Neural crest cell (in vitro differentiated cells): ENCODE measurements at places on chromosomes 3 and 15.

DNA sequence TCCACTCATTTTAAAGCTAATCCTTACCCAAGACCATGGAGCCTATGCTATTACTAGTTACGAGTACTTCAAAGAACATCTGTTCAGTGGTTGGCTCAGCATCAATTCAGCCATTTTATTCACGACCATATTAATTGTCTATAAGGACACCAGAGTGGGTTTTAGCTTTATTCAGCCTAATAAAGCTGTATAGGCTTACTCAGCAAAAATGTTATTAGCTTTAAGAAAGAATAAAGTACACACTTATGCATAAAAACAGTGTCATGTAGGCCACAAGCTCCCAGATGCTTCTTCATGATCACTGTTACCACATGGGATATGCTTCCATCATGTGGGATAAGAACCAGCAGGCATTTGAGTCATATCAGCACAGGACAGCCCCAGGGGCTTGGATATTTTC lies 87.4 kb upstream of the GPR149 start:
- DNase-seq = no peak

- no peak for DNase-seq
Measured at GRCh38 chr3:158671821-158672214, 630 bp downstream of the LXN start.

- no peak for DNase-seq
Measured at GRCh38 chr3:174891524-174892203, 32.5 kb downstream of the NAALADL2 start.

GRCh38 chr15:56679225-56679624 lies 54.1 kb downstream of the ZNF280D start:
- no peak for DNase-seq

DNA sequence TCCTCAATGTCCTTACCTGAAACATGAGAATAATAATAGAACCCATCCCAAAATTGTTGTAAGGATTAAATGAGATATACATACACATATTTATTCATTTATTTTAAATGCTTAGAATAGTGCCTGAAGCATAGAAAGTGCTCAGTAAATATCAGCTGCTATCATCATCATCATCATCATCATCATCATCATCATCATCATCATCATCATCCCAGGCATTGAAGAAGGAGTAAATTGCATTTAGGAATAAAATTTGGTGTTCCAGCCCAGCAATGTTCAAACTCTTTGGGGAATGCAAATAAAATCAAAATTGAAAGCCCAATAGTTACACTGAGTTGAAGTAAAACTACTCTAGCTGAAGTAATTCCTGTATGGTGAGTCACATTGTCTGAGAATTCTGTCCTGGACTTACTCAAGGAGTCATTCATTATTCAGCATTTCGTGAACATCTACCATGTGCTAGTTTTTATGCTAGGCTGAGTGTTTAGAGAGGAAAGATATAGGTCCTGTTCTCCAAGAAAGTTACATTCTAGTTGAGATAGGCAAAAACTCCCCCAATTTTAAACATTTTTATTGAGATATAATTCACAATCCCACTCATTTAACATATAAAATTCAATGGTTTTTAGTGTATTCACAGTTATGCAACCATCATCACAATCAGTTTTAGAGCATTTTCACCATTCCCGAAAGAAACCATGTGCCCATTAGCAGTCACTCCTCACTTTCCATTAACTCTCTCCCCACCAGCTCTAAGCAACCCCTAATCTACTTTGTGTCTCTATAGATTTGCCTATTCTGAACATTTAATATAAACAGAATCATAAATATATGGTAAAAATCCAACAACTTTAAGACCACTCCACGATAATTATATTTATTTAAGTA lies 107.2 kb downstream of the FRMD5 start:
- DNase-seq = no peak

- DNase-seq = no peak
Measured at GRCh38 chr3:123083383-123084124, 16.7 kb downstream of the PDIA5 start.

DNA sequence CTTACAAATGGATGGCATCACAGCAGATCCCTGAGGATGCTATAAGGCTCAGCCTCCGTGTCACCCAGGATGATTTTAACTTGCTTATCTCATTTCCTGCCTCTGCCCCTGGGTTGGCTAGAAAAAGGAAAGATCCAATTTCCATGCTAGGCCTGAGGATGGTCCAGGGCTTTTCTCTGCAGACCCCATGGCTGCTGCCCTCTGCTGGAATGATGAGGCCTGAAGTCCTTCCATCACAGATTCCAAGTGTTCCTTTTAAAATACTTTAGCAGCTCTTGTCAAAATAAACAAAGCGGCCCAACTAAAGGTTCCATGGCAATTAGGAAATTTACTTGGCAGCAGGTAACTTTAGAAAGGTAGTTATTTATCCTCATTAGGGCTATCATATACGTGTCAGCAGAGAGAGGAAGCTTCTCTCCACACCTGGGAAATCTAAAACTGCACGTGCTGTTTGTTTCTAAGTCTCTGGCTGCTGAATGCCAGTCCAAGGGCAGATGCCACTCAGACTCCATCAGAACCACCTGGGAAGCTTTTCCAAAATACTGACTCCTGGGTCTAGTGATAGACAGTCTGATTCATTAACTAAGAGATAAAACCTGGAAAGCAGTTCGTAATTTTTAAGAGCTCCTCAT lies 401.9 kb upstream of the IL12A start:
- peak; percentile 42 for DNase-seq

DNA sequence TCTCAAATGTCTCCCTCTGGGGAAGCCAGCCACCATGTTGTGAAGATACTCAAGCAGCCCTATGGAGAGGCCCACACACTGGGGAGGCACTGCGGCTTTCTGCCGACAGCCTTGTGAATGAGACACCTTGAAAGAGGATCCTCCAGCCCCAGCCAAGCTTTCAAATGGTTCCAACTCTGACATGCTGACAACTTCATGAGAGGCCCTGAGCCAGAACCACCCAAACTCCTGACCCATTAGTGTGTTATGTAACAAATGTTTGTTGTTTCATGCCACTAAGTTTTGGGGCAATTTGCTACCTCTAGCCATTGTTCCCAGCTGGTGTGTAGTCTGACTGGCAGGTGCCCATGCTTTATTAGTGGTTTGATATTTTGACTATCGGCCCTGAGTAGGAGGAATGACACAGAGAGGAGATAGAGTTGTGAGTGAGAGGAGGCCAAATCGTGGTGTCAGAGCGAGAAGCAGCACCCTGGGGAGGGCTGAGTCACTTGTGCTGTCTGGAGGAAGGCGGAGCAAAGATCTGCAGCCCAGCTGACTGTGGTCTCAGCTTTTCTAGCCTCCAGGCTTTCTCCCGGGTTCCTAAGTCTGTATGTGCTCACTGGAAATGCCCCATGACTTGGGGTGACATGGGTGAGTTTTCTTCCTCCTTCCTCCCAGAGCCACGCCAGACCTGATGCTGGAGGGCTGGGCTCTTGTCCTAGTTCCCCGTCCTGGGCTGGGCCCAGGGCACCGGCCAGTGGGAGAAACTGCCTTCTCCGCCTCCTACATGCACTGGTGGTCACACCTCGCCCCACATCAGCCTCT lies 56.7 kb upstream of the BLM start:
- DNase-seq = no peak

- no peak for DNase-seq
Measured at GRCh38 chr3:160709477-160710182, 32.7 kb downstream of the ARL14 start.

DNA sequence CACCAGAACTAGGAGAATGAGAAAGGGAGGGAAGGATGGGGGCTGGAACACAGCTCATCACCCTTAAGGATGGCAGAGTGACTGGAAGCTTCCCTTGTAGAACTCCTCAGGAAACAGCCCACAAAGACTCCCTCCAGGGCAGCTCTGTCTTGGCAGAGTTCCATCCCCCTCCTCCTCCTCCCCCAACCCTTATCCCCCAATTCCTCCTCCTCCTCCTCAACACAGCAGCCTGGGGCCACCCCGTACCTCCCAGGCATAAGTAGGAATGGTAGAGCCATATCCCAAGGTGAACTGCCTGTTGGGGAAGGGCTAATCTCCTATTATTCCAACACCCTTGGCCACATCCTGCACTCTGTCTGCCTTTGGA lies 38.8 kb downstream of the ADCY5 start:
- DNase-seq = no peak

DNA sequence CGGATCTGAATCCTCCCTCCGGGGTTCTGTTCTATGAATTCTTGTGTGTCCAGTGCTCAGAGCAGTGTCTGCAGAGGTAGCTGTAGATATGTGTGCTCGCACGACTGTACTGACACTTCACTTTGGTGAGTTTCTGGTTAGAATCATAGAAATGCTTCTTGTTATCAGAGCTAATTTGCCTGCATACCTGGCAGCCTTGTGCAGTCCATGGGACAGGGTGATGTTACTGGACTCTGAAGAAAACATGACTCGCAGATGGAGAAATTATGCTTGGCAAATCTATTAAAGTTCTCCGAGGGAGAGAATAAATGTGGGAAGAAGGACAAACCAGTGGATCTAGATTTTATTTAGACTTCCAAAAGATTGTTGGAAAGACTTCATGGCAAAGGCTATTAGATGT lies 12.2 kb downstream of the CGNL1 start:
- no peak for DNase-seq

GRCh38 chr3:172859041-172859440 lies 108.5 kb downstream of the ECT2 start:
- no peak for DNase-seq

- no peak for DNase-seq
Measured at GRCh38 chr15:30921106-30921505, 17.4 kb downstream of the FAN1 start.

DNA sequence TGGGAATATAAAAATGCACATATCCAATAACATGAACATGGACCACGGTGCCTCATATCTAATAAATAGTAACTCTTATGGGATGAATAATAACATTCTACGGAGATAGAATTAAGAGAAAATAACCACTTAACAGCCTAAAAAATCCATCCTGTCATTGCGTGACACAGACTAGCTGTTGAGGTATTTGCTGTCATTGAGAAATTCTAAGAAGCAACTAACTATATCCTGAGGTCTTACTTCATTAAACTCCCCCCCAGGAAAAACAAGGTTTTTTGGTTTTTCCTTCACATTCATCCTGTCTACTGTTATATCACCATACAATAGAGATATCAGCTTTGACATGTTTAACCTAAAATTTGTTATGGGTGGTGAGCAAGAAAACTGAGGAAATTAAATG lies 14.3 kb downstream of the CEP152 start:
- no peak for DNase-seq

- no peak for DNase-seq
Measured at GRCh38 chr3:16300307-16300706, 35.3 kb downstream of the OXNAD1 start.

DNA sequence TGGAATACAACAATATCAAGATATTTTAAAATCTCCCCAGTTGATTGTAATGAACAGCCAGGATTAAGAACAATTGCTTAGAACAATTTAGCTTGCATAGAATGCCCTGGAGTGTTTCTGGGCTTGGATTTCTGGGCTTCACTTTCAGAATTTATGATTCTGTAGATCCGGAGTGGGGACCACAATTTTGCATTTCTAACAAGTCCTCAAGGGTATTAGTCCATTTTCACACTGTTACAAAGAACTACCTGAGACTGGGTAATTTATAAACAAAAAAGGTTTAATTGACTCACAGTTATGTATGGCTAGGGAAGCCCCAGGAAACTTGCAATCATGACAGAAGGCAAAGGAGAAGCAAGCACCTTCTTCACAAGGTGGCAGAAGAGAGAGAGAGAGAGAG lies 54.3 kb upstream of the MYRIP start:
- DNase-seq = no peak

DNA sequence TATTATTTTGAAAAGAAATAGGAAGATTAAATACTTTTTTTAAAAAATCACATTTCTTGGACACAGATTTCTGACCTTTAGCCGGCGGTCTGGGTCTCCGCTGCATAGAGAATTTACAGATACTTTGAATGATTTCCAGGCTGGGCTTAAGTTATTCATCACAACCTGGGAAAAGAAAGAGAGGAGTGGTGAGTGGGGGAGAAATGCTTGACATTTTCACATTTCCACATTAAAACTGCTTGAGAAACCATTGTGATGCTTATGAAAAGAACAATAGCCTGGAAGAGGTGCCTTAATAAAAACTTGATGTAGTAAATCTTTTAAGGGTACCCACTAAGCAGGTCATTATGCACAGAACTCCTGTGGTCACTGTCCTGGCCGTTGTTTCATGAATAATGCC lies 166.8 kb upstream of the MRPL3 start:
- DNase-seq = no peak

DNA sequence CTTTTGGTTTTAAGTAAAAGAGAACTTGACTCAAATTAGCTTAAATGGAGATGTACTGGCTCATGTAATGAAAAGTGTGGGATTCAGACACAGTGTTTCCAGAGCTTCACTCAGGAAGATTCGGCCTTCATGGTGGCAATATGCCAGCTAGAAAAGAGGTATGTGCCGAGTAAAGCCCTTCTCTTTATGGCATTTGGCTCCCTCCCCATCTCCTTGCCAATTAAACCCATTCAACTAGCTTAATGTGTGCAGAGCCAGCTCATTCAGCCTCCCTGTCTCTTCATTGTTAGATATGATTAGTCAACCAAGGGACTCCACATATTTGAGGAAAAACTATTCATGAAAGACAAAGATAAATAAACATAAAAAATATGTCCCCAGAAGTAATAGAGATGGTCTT lies 15.0 kb upstream of the TRANK1 start:
- no peak for DNase-seq

- peak; percentile 49 for DNase-seq
Measured at GRCh38 chr15:78315686-78316282, 16.4 kb upstream of the SKIC8 start.

- DNase-seq = no peak
Measured at GRCh38 chr3:133874344-133874743, 21.3 kb downstream of the RAB6B start.

DNA sequence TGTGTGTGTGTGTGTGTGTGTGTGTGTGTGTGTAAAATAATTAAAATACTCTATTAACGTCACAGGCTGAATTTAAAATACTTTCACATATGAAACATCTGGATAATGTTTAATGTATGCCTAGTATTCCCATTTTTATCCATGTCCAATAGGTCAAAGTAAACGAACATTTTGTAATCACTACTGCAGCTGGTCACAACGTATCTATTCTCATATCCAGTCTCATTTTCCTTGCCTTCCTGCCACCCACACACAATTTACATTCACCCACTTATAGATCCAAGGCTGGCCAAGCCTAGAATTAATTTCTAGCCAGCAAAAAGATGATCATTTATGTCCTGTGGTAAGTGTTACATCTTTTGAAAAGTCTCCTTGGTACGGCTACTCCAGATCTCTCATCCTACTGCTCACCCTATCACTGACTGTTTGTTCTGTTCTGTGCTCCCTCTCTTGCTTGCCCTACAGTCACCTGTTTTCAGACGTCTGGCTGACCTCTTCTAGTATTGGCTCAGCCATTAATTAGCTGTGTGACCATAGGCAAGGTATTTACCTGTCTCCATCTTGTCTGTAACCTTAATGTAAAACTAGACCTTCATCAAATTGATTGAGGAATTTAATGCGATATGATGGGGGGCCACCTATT lies 17.6 kb downstream of the SERPINI2 start:
- DNase-seq = no peak

GRCh38 chr15:98187549-98187948 lies 227.0 kb downstream of the ARRDC4 start:
- no peak for DNase-seq

- no peak for DNase-seq
Measured at GRCh38 chr15:66006986-66007385, 137.7 kb downstream of the RAB11A start.

GRCh38 chr15:91865950-91866349 lies 12.4 kb downstream of the SLCO3A1 start:
- DNase-seq = no peak

- DNase-seq = peak; percentile 31
Measured at GRCh38 chr15:41971089-41971894, 1.1 kb downstream of the EHD4 start.
